Fibroblast of mammary gland (primary cell): ENCODE measurements at places on chromosomes 6 and 20.

DNA sequence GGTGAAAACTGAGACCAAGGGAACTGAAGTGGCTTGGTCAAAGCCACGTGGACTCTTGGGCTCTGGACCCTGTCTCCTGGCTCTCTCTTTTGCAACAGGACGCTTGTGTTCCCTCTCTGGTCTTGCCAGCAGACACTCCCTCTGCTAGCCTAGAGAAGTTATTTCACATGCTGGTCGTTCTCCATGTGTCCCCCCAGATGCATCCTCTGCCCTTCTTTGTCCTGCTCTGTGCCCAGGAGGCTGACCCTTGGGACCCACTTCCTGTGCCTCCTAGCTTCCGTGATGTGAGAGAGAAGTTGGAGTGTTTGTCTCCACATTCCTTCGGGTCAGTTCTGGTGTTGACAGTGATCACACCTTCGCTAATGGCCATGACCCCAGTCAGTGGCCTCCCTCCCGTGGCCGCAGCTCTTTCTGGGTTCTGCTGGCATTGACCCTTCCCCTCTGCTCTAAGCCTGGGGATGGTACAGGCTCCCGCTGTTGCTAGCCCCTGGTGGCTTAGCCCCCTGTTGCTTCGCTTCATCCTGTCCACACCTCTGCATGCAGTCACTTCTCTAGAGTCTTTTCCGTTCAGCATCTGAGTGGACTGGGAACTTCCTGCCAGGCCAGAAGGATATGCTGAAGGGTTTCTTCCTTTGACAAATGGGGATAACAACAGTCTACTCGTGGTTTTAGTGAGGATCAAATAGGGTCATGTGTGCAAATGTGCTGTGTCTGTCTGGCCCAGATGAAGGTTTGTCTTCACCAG lies 70.1 kb upstream of the BMP2 start:
- DNase-seq: no peak

DNA sequence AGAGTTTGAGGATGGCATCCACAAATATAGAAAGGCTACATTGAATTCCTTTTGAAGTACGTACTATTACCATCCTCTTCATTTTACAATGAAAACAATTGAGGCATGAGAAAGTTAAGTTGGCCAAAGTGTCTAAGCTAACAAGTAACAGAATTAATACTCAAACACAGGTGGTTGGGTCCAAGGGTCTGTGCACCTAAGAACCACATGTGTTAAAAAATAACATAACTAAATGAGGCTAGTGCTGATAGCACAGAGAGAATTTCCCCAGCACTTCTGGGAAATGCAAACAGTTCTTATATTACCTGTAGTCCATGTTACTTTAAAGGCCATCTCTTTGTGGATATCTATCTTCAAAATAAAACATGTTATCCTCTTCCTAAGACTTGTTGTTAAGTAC lies 10.5 kb upstream of the KHDRBS2 start:
- DNase-seq: no peak

GRCh38 chr6:74870403-74870802 lies 335.4 kb downstream of the COL12A1 start:
- peak; percentile 18 for DNase-seq

DNA sequence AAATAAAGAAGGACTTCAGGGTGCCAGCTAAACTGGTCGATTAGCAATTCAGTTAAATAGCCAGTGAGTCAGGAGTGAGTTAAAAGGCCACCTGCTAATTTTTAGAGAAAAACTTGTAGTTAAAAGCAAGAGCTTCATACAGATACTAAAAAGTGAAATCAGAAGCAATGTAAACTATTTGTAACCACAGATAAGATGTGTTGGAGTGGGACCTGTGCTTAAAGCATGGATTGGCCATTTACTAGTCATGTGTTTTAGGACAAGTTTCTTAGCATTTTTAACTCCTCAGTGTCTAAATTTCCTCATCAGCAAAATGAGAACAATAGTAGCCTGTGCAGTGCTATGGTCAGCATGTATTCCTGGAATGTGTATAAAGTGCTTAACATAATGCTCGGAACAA lies 23.8 kb upstream of the HDDC2 start:
- DNase-seq: no peak

- DNase-seq: no peak
These were observed 485.4 kb downstream of the CDKAL1 start for GRCh38 chr6:21019614-21020013.

GRCh38 chr6:137777687-137778075 lies 89.4 kb upstream of the TNFAIP3 start:
- no peak for DNase-seq

GRCh38 chr6:118652051-118652615 lies 742 bp upstream of the CEP85L start:
- DNase-seq: no peak

DNA sequence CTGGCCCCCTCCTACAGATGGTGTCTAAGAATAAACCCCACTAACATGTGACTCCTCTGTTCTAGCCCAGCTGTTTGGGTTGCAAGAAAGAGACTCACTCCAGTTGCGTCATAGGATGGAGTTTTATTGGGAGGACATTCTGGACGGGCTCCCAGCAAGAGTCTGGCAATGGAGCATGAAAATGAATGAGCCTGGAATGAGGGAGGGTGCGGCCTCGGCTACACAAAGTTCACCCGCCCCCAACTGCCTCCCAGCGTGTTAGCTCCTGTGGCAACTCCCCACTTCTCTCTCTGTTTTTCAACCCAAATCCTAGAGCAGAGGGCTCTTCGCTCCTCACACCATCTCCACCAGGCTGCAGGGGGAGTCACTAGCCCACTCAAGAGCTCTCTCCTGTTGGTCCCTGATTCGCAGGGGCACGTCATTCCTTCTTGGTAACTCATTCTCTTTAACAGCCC lies 5.1 kb upstream of the ADAM33 start:
- peak; percentile 96 for DNase-seq

DNA sequence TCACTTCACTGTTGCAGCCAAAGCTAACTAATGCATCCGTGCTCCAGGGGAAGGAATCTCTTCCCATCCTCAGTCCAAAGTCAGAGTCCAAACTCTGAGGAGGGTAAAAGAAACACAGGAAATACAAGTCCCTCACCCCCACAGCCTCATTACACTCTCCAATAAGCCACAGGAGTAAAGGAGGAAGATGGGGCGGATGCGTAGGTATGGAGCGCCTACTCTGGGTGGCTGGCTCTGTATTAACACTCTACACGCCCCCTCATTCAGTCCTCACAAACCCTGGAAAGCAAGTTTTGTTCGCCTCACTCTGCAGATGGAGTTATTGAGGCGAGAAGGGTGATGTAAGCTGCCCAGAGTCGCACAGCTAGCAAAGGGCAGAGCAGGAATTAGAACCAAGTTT lies 242.9 kb downstream of the NRN1 start:
- peak; percentile 43 for DNase-seq

DNA sequence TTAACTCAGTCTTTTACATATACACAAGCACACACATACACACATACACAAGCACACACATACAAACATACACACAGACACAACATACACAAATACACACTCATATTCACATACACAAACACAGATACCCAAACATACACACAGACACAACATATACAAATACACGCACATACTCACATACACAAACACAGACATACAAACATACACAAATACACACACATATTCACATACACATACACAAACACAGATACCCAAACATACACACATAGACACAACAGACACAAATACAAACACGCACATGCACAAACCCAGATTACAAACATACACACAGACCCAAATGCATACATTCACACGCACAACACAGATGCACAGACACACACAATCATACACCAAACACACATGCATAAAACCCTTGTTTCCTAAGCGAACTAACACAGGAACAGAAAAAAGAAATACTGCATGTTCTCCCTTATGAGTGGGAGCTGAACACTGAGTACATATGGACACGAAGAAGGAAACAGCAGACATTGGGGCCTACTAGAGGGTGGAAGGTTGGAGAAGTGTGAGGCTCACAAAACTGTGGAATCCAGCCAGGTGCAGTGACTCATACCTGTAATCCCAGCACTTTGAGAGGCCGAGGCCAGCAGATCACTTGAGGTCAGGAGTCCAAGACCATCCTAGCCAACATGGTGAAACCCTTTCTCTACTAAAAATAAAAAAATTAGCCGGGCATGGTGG lies 34.2 kb downstream of the PIM1 start:
- DNase-seq: peak; percentile 62

- no peak for DNase-seq
These were observed 1.5 kb upstream of the MAPK13 start for GRCh38 chr6:36128793-36129192.

DNA sequence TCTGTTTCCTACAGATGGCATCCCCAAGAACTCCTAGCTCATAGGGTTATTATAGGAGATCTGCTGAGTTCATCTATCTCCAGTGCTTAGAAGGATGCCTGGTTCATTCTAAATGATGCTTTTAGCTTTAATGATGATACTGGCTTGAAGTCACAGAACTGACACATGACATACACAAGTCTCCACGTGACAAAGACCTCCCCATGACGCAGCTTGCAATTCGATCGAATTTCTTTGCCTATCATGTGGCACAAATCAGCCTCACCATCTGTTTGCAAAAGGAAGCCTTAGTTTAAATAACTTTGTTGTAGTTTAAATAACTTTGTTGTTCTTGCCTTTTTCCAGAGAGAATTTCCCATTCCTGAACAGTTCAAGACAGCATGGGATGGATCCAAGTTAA lies 44.1 kb upstream of the FAM8A1 start:
- DNase-seq: no peak

- DNase-seq: no peak
These were observed 1.3 kb upstream of the PGC start for GRCh38 chr6:41748542-41748941.

- no peak for DNase-seq
These were observed 966.8 kb upstream of the CITED2 start for GRCh38 chr6:140341272-140341671.

DNA sequence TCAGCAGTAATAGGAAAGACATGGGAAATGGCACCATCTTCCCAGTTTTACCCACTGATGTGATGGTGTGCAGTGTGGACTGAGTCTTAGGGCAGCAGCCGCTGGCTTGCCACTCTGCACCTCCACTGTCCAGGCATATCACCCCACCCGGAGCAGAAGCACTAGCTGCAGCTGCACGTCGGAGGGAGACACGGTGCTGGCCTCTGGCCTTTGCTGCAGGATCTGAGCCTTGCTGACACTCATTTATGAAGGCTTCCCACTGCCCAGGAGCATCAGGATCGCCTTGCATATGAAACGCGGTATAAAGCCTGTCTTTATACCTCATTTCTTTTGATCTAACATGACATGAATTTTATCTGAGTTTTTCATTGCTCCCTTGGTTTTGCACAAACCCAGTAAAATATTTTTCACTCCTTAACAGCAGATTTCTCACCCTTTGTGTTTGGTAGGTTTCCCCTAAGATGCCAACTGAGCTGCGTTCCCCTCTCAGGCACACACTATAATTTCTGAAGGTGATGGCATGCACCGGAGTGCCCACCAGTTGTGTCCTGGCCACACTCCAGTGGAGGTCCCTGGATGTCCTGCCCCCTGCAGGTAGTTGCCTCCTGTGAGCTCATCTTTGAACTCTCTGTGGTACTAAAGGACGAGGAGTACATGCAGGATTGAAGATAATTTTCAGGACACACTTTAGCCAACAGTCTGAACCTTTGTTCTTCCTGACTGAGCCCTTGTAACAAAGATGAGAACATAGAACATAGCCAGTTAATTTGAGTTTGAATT lies 9.0 kb upstream of the EXOC2 start:
- no peak for DNase-seq

DNA sequence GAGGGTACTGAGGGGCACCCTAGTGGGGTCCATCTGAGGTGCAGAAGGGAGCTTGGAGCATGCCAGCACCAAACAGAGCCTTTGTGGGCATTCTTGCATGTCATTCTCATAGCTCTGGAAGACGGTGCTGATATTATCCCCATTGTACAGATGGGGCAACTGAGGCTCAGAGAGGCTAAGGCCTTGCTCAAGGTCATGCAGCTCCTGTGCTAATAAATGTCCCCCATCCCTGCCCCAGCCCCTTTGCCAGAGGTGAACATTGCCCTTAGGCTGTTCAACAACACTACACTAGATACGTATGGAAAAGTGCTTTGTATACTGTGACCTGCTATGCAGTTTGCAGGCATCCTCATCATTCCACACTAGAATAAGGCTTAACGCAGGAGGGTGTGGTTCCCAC lies 5.5 kb upstream of the EPB41L1 start:
- no peak for DNase-seq

DNA sequence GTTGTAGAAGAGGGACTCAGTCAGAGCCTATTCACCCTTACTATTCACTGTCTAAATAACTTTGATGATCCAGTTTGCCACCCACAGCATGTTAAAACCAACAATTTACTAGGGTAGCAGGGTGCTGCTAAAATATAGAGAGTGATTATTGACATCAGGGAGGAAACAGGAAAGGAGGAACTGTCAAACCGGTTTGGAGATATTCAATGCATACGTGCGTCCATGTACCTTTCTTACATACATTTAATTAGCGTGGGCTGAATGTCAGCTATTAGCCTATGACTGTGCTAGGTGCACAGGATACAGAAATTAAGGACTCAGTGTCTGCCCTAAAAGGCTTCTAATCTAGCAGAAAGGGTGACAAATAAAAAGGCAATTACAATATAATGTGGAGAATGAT lies 57.2 kb downstream of the IL20RA start:
- DNase-seq: no peak

DNA sequence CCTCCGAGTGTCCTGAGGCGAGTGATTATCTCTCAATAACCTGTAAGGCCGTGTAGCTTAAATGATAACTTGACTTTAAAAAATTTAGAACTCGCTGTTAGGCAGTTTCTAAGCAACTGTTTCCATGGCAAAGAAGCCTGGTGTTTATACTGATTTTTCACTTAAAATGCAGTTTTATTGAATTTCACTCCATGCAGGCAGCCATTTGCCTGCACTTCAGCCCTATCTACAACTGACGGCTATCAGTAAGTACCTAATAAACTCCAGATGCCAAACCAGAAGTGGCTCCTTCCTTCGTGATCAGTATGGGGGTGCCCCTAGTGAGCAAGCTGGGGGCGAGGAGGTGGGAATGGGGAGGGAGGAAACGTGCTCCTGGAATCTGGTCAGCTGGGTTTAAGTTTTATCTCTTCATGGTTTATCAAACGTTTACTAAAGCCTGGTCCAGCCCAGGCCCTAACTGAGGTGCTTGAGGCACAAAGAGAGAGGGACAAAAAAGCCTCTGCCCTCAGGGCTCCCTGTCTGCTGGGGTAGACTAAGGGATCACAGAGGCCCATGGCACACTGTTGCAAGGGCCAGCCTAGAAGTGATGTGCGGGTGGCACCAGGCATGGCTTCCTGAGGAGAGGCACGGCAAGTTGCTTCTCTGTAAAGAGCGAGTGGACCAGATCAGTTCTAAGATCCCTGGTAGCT lies 45.5 kb downstream of the TTI1 start:
- no peak for DNase-seq
